CD4-positive, alpha-beta T cell treated with Interleukin-15 for 4 hours (primary cell): ENCODE measurements at places on chromosomes 4 and X.

- no peak for DNase-seq
These were observed 65.3 kb downstream of the PDGFC start for GRCh38 chr4:156906325-156906724.

DNA sequence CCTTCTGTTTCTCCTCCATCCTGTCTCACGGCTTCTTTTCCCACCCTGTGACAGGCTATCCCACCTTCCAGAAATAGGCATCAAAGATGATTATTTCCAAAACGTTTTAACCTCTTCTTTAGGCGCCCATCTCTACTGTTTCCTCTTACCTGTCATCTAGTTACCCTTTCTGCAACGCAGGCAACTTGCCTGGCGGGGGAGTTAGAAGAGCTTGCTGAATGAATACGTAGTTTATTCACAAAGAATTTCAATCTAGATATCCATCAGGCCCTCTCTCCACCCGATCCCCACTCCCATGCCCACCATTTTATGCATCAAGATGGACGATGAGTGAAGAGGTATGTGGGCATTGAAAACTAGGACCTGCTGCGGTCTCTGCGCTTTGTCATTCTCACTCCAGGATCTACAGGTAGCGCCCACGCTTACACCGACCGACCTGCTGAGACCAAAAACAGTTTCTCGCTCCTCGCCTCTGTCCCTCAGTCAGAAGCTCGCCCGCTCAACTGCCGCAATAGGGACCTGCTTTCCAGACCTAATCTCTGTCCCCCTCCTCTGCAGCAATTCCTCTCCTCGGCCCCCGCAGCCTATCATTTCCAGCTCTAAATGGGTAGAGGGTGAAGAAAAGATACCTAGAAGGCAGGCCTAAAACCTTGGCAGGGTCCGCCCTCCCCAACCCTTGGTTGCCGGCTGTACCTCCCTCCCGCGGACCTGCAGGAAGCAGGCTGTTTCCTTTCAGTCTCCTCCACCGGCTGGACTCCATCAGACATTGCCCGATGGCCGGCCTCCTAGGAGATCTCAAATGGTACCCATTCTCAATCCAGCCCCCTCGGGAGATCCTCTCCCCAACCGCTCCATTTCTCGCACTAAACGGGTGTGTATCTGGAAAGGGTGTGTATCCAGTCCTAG is 624 bp downstream of the BEX5 start:
- DNase-seq = peak; percentile 10

GRCh38 chrX:140526171-140526570 is 21.3 kb upstream of the SOX3 start:
- DNase-seq = no peak

- no peak for DNase-seq
These were observed 139.1 kb downstream of the GPC3 start for GRCh38 chrX:133846311-133846710.

DNA sequence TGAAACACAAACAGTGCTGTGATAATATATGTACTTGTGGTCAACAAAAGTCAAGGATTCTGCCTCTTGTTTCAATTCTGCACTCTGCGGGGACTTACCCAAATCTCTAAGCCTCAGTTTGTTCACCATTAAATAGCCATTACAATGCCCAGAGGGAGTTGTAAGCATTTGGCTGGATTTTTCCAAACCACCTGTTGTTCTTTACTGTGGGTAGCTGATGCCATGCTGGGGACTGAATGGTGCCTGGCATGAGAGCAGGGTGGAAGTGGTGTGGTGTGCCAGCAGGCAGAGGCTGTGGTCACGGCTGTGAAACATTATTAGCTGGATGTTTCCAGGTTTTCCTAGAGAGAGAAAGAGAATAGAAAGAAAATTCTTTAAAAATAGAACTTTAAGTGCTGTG is 60.7 kb upstream of the PAK3 start:
- no peak for DNase-seq
